ENCODE measurements at places on chromosomes 12 and 14.

DNA sequence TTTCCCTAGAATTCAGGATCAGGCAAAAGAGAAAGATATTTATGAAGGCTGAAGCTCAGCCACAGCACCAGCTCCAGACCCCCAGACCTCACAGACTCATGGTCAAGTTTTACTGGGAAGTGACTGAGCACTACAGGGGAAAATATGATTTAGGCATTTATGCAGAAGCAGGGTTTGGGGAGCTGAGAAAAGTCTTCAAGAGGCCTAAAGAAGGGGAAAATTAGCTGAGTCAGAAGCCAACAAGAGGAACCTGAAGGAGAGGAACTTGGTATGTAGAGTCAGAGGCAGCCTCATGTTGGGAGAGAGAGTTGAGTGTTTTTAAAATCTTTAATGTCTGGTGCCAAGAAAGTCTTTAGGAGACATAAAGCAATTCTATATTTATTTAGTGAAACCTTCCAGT is 63.0 kb downstream of the FOS start:
- DNase-seq: no peak
- no peak overlapping the region for H3K27ac ChIP-seq
- H3K4me3 ChIP-seq: no peak overlapping the region
- H3K36me3 ChIP-seq: no peaks in the 10 kb centered on the region

- DNase-seq: no peak
- H3K27me3 ChIP-seq: no peaks in the 10 kb centered on the region
- no peaks in the 10 kb centered on the region for H3K4me1 ChIP-seq
- H3K27ac ChIP-seq: no peak overlapping the region
These were observed 75.3 kb upstream of the MGAT4C start for GRCh38 chr12:86331457-86331856.

DNA sequence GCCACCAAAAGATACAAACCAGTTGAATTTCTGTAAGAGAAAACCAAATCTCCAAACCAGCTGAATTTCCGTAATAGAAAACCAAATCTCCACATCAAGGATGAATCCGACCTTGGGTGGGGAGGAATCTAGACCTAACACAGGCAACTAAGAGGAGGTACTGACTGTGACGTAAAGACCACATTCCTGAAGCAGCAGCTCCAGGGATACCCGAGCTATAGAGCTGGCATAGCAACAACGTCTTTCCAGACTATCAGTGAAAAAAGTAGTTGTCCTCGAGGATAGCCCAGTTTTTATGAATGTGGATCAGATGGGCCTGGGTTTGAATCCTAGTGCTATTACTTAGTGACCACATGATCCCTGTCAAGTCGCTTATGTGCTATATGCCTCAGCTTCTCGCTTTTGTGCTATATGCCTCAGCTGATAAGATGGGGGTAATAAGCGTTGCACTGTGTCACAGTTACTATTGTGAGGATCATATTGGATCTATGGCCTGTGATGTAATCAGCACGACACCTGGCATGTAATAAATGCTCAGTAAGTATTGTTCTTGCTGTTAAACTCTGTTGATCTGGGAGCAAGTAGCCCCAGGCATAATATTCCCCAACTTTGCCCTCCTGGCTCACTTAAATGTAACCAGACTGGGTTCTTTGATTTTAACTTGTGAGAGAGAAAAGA is 113.8 kb downstream of the EGLN3 start:
- no peaks in the 10 kb centered on the region for H3K36me3 ChIP-seq
- H3K27ac ChIP-seq: no peak overlapping the region
- peaks cover 4% of the 10 kb centered on the region for H3K27me3 ChIP-seq
- no peak for DNase-seq
- no peaks in the 10 kb centered on the region for H3K4me1 ChIP-seq
- H3K4me3 ChIP-seq: no peak overlapping the region

DNA sequence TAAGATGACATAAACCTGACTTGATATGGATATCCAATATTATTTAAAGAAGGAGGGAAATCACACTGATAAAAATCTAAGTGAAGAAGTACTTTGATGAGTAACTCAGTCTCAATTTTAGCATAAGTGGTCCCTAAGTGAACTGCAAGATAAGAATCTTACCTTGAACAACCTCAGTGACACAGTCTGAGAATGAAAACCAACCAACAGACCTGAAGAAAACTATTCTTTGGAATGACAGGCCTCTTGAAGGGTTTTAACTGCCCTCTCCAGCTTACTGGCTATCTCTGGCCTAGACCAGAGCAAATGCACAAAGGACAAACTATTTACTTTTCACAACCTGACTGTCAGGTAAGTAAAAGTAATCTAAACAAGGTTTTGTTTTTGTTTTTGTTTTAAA is 44.7 kb downstream of the CPM start:
- H3K27me3 ChIP-seq: peaks cover 3% of the 10 kb centered on the region
- no peak overlapping the region for H3K4me3 ChIP-seq
- no peak overlapping the region for H3K27ac ChIP-seq
- no peaks in the 10 kb centered on the region for H3K36me3 ChIP-seq
- H3K4me1 ChIP-seq: peaks cover 14% of the 10 kb centered on the region

DNA sequence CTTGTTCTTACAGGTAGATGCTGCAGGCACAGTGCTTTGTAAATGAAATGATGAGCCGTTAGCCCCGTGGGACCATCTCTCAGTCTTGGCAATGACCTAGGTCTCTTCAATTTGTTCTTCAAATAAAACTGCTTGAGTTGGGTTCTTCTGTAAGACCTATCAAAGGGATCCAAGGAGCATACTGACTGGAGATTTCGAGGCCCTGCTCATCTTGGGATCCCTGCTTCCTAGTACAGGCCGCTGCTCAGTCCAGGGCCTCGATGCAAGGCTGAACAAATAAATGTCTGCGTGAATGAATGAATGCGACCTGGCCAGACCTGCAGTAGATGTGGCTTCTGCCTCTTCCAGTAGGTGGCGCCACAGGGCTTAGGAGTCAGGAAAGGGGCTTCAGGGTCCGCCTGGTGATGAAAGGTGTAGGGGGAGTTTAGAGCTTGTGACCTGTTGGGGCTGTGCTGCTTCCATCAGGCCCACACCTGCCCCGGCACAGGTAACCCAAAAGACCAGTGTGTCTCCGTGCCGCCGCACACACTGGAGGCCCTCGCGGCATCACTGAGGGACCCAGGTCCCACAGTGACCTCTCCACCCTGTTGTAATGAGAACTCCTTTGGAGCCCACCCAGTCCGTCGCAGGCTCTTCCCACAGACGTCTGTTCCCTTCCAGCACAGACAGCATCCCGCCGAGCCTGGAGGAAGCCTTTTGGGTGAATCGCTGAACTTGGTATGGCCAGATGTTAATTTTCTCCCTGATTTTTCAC is 4.4 kb downstream of the CACNA1C start:
- H3K4me1 ChIP-seq: peaks cover 46% of the 10 kb centered on the region
- no peak overlapping the region for H3K4me3 ChIP-seq
- H3K27ac ChIP-seq: no peak overlapping the region
- DNase-seq: no peak

DNA sequence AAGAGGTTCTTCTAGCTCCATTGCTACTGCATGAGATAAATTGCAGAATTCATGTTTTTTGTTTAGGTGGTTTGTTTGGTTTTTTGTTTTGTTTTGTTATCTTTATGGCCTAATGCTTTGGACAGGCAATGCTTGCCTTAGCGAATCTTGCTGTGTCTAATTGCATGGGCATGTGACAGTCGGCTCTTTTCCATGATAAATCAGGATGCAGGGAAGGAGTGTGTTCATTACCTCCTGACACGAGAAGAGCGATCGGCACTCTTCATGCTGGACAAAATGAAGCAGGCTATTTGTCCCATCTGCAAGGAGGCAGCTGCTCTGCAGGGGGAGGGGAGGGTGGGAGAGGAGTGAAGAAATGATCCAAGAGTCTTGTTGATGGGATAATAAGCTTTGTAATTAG is 6.5 kb downstream of the CCDC60 start:
- H3K36me3 ChIP-seq: no peaks in the 10 kb centered on the region
- H3K27me3 ChIP-seq: no peaks in the 10 kb centered on the region
- no peak overlapping the region for H3K27ac ChIP-seq
- DNase-seq: no peak
- H3K4me3 ChIP-seq: no peak overlapping the region
- no peaks in the 10 kb centered on the region for H3K4me1 ChIP-seq

DNA sequence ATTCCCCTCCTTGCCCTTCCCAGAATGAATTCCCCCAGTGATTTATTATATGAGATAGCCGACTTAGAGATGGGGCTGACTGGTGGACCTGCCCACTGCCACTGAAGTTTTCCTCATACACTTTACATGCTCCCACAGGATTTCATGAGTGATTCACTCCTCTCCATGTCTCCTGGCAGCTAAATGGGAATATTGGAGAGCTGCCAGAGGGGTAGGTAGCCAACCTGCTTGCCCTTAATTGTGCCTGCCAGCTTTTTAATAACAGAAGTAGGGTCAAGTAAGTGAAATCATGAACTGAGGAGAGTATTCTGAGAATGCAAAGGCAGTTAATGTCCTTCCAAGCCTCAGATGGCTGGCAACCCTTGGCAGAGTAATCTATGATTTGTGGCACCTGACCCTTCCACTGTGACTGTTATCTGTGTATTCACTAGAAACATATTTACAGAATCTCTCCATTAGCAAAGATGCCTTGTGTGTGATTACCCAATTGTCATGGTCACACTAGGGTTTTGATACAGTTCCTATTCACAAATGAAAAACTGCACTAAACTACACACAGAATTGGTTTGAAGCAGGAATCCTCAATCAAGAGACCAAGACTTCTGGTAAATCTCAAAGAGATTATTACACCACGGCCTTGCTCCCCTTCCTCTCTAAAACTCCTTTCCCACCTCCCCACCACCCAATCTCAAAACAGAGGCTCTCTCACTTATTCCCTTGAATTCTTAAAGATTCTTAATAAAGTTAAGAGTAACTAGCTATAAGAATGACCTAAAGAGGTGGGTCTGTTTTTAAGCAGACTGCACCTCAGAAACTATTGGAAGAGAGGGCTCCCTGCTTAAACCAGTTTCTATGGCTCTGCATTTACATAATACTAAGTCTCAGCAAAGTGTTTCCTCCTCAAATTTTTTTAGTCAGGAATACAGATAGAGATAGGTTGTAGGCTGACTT is 17.2 kb downstream of the NKX2-1 start:
- no peaks in the 10 kb centered on the region for H3K4me1 ChIP-seq
- H3K27ac ChIP-seq: no peak overlapping the region
- peaks cover 4% of the 10 kb centered on the region for H3K36me3 ChIP-seq
- H3K4me3 ChIP-seq: no peak overlapping the region
- H3K27me3 ChIP-seq: peaks cover 41% of the 10 kb centered on the region
- no peak for DNase-seq

DNA sequence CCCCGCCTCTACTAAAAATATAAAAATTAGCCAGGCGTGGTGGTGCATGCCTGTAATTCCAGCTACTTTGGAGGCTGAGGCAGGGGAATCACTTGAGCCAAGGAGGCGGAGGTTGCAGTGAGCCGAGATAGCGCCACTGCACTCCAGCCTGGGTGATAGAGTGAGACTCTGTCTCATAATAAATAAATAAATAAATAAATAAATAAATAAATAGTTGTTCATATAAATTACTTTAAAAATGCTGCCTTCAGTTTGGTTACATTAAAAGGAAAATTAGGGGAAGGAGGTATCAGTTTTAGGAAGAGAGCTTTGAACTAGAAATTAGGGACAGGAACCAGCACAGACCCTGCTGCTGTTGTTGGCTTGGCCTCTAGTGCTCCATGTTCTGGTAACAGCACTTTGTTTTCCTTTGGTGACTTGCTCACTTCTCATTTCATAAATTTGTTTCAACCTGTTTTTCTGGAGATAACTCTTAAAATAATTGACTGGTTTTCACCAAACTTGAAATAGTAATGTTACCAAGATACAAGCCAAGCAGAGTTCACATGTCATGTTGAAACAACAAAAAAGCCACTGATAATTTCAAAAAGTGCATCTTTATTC is 22.9 kb upstream of the PTPRB start:
- H3K27ac ChIP-seq: peak overlapping the region; percentile 93
- H3K4me1 ChIP-seq: peaks cover 61% of the 10 kb centered on the region
- peaks cover 11% of the 10 kb centered on the region for H3K36me3 ChIP-seq
- H3K4me3 ChIP-seq: peak overlapping the region; percentile 73

Measured in HFFc6 (cell line).